ENCODE measurements at places on chromosomes 13 and 19.
A peak's percentile ranks its signal among the peaks of the same experiment; 100 is the strongest.

DNA sequence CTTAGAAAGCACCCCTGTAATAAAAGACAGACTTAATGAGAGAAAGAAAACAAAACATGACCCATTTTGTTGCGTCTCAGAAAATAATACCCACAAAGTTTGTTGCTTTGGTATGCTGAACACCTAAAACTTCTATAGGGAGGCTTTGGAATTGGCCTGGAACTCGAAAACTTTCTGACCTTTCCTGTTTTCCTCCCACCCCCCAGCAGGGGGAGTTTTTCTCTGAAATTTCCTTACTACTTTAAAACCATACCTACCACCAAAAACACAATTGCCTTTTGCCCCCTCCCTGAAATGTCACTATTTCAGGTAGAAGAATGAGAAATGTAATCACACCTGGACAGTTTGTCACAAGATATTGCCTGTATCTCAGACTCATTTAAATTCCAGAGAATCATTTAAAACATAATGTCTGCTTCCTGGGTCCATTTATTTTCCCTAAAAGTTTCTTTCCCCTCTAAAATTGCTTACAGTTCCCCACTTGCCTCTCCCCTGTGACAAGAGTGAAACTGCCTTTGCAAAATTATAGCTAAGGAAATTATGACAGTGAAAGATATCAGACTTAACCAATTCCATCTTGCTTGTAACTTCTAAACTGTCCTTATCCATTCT lies 2700.2 kb downstream of the PCDH9 start:
- no peak for DNase-seq

DNA sequence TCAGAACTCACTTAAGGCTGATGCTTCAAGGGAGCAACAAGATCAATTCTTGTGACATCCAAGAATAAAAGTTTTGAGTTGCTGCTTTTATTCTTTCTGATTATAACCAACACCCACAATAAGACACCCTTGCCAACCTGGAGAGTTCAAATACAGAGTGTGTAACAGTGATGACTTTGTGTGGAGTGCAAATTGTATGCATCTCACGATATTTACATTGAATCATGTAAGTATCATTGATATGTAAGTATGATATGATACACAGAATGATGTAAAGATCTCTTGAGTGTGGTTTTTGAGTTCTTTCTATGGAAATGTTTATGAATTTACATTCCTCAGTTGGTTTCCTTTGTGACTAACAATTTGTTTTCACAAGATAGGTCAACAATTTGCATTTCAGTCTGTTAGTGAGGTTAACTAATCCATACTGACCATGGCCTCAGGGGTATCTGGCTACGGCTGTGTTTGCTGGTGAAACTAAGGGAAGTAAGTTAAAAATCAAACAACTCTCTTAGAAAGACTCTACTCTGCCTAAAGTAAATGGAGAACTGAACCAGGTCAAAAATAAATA lies 12.4 kb downstream of the LHFPL6 start:
- DNase-seq, result no peak

DNA sequence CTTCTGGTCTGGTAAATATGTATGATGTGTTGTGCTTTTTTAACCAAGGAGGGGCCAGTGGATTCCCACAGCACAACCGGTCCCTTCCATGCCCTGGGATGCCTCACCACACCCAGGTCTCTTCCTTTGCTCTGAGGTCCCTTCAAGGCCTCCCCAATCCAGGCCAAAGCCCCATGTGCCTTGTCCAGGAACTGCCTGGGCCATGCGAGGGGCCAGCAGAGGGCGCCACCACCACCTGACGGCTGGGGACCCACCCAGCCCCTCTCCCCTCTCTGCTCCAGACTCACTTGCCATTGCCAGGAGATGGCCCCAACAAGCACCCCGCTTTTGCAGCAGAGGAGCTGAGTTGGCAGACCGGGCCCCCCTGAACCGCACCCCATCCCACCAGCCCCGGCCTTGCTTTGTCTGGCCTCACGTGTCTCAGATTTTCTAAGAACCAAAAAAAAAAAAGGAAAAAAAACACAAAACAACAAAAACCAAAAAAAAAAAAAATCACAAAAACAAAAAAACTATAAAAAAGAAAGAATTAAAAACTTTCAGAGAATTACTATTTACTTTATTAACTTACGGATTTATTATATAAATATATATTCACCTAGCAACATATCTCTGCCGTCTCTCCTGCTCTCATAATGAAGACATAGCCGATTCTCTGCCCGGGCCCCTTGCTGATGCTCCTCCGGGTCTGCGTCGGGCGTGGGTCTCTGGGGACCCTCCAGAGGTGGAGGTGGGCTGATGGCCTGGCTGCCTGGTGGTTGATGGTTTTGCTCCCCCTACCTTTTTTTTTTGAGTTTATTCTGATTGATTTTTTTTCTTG lies 14.4 kb downstream of the CAPN12 start:
- DNase-seq, result peak; percentile 58

- peak; percentile 90 for DNase-seq
Observed at GRCh38 chr19:1074544-1075283, 7.7 kb downstream of the ARHGAP45 start.

DNA sequence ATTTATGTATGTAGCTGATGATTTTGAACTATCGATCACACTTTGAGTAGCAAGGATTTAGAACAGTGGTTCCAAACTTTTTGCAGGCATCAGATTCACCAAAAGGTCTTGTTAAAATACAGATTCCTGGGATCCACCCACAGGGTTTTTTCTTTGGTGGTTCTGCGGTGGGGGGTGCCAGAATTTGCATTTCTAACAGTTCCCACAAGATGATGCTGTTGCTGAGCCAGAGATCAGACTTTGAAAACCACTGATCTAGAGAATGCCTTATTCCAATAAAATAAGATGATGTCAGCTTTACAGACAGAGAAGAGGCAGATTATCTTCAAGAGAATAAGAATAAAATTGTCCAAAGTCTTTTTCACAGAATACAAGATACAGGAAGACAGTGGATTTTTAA lies 80.9 kb upstream of the SHISA2 start:
- DNase-seq, result no peak

DNA sequence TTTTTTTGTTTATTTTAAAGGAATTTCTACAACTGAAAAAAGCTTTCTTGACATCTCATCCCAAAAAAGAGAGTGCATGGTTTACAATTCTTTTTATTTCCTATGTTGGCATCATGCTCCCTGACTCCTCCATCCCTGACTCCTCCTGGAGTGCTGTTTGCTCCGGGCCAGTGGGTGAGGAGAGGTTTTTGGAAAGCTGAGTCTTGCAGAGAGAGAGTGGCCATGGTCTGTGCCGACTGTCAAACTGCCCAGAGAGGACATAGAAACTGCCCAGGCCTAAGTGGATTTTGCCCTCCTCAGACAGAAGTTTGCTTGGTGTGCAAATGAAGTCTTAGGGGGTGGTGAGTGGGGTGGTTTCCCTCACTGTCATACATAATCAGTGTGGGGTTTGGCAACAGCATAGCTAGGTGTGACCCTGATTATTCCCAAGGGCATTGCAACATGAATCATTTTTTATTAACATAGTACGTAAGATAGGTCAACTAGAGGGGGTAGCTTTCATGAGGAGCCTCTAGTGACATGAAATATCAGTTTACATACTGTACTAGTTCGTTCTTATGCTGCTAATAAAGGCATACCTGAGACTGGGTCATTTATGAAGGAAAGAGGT lies 179.8 kb upstream of the UBL3 start:
- DNase-seq, result no peak

DNA sequence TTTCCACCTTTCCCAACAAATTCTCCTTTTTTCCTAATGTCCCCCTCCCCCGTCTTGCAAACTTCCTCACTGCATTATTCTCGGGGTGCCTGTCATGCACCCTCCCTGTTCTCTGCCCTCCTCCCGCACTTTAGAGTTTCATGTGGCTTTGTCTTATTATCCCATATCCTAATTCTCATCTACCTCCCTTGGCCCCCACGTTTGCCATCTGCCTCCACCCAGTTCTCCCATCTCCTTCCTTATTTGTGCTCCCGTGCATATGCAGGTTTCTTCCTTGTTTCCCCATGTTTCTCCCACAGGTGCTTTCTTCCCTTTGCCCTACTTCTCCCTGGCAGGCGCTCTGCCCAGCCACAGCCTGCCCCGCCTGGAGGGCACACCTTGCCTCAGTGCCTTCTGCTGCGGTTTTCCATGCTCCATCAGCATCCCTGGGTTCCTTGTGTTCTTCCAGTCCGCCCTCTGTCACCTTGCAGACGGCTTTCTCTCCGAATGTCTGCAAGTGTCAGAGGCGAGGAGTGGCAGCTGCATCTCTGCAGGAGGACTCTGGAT lies 1.5 kb downstream of the SPATA13 start:
- DNase-seq, result no peak

DNA sequence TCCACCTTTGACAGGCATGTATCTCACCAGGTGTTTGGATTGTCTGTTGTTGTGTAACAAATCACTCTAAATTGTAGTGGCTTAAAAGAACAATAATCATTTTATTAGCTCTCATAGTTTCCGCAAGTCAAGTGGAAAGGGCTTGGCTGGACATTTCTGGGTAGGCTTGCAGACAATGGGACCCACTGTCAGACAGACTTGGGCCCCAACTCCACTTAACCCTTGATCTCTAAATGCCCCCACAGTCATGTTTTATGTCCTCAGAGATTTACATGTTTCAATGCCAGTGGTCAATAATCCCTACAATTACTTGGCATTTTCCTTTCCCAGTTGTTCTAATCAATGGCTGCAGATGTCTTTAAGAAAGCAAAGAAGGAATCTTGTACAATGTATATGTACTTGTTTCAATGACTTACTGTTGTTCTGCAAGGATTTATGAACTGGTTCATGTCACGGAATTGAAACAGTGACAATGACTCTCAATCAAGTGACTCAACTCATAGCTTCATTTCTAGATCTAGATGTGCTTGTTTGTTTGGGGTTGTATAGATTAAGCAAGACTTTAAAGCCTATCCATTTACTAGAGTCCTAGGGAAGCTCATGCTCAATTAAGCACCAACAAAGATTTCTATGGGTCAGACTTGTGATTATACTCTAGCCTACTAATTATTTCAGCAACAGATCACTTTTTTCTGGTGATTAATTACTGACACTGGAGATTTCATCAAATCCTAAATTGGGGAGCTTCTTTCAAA lies 510.1 kb upstream of the NBEA start:
- no peak for DNase-seq

GRCh38 chr19:31515931-31516330 lies 166.7 kb upstream of the TSHZ3 start:
- DNase-seq, result no peak

DNA sequence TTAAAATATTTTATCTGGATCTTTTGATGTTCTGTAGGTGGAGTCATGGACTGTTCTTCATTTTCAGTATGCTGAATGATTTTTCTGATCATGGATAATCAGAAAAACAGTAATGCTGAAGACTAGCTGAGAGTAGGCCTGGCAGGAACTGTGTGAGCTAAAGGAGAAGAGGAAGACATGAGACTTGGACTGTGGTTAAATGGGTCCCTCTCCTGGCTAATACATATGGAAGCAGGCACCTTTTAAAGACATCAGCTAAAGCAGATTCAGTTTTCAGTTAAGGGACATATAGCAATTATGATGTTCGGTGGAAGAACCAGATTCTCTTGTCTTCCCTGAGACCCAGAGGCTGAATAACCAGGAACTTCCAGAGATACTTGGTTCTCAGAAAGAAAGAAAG lies 169.4 kb downstream of the OLFM4 start:
- no peak for DNase-seq

DNA sequence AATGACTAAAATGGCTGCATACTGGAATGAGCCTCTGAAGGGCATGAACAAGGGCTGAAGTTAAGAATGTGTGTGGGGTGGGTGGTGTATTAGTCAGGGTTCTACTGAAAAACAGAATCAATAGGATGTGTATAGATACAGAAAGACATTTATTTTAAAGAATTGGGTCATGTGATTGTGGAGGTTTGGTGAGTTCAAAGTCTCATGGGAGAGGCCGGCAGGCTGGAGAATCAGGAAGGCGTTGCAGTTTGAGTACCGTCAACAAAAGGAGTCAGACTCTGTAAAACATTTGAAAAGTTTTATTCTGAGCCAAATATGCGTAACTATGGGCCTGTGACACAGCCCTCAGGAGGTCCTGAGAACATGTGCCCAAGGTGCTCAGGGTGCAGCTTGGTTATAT lies 24.5 kb upstream of the CYSLTR2 start:
- DNase-seq, result no peak

- DNase-seq, result no peak
Observed at GRCh38 chr19:42229301-42229854, 9.3 kb downstream of the ZNF526 start.

- peak; percentile 60 for DNase-seq
Observed at GRCh38 chr19:46487802-46488445, 7.7 kb downstream of the PNMA8B start.

GRCh38 chr13:95552539-95553441 lies at the start of gene CLDN10:
Gene CLDN10, plus strand, starts transcription at chr13:95552720. Its CDS starts 34 bp downstream, at chr13:95552754.
- no peak for DNase-seq

- peak; percentile 18 for DNase-seq
Observed at GRCh38 chr13:43804461-43805070, 17.8 kb upstream of the ENOX1 start.

GRCh38 chr13:113105921-113106452 lies 396 bp downstream of the F7 start:
- DNase-seq, result no peak

- no peak for DNase-seq
Observed at GRCh38 chr13:110942248-110942981, 27.5 kb upstream of the ANKRD10 start.

DNA sequence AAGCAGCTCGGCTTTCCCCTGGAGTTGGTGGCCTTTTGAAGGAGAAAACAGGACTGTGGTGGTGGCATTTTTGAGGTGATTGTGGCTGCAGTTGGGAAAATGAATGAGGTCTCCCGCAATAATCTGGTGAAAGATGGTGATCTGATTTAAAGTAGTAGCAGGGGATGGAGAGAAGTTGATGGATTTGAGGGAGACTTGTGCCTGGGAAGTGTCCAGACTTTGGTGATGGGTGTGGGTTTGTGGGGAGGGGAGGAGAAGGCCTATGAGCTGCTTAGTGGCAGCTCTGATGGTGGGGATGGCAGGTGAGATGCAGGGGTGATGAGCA lies 4.0 kb upstream of the EPN1 start:
- DNase-seq, result no peak

DNA sequence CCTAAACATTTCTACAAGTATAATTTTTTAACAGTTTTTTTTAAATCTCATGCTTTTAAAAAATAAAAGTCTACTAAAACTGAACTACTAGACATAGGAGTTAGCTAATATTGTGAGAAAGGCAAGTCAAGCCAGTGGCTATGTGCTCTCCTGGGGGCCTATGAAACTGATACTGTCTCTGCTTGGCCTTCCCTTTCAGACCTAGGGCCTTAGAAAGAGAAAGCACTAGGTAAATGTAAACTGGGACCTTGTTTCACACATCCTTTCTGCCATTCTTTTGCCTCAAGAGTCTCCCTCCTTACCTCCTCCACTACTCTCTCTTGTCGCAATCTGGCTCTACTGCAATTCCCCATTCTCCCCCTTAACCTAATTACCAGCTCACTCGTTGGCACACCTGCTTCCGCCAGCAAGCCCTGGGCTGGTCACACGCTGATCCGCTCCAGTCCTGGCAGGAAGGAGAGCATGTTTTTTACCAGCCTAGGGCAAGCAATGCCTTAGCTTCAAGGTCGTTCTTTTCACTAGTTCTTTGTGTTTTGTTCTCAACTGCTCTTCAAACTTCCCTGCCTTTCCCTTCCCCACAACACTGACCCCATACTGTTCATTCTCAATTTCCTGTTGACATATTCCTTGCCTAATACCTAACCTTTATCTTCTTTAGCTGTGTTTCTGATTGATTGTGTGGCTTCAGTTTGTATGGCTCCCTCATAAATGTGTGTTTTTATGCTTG lies 23.1 kb downstream of the TBC1D4 start:
- DNase-seq, result no peak

- DNase-seq, result no peak
Observed at GRCh38 chr13:81048026-81048461, 707.1 kb upstream of the SPRY2 start.

- no peak for DNase-seq
Observed at GRCh38 chr13:112178769-112179168, 111.8 kb downstream of the SOX1 start.

Data from central memory CD4-positive, alpha-beta T cell (primary cell).